ENCODE measurements at places on chromosomes 1 and 21. TPM values are rescaled to one million over a fixed set of nuclear protein-coding genes. Genes with fewer than 3 reads are reported as not detected.

The RAB4A gene
- total RNA-seq = 39.1 TPM

The CFHR1 gene
- not detected for total RNA-seq

The GCSAML gene
- not detected for total RNA-seq

The HES5 gene
- not detected for total RNA-seq

The CHML gene
- total RNA-seq = 10.2 TPM

The KCNN3 gene
- 0.05 TPM for total RNA-seq

The HSPG2 gene
- total RNA-seq = 70.8 TPM

The LAMC1 gene
- total RNA-seq = 136 TPM

The RHBDL2 gene
- total RNA-seq = 2.2 TPM

The DHX9 gene
- 176 TPM for total RNA-seq

The CELA3B gene
- not detected for total RNA-seq

The SLAMF7 gene
- total RNA-seq = 1.8 TPM

The KCNQ4 gene
- 0.14 TPM for total RNA-seq

The MRPS21 gene
- total RNA-seq = 78.8 TPM

The DMRTA2 gene
- total RNA-seq = 0.13 TPM

The ATAD3A gene
- total RNA-seq = 36.0 TPM

The TSSK3 gene
- total RNA-seq = 0.07 TPM

The HAO2 gene
- not detected for total RNA-seq

The SPRR2G gene
- total RNA-seq = not detected

The FLG2 gene
- not detected for total RNA-seq

The SAMD13 gene
- total RNA-seq = 0.61 TPM

The CTSE gene
- total RNA-seq = not detected

The SOX13 gene
- 19.0 TPM for total RNA-seq

The ZBTB8OS gene
- total RNA-seq = 39.4 TPM

The TENT5C gene
- 0.14 TPM for total RNA-seq

The BGLAP gene
- total RNA-seq = 1.2 TPM

The CAMK1G gene
- total RNA-seq = 0.22 TPM

The GUCA2B gene
- total RNA-seq = 0.19 TPM

The ARMH1 gene
- total RNA-seq = 0.55 TPM

The FBXO2 gene
- total RNA-seq = 9.3 TPM

The MYOG gene
- not detected for total RNA-seq

The AGPAT3 gene
- total RNA-seq = 20.5 TPM

The ATAD3C gene
- total RNA-seq = not detected

The LRRC7 gene
- total RNA-seq = not detected

The HSD11B1 gene
- not detected for total RNA-seq

The AGRN gene
- 83.1 TPM for total RNA-seq

The BEND5 gene
- total RNA-seq = not detected

The MYOC gene
- total RNA-seq = not detected

The CCDC185 gene
- total RNA-seq = 0.13 TPM

The AMY1A gene
- total RNA-seq = not detected

The TMEM167B gene
- total RNA-seq = 13.3 TPM

The CD53 gene
- not detected for total RNA-seq

The KCNT2 gene
- not detected for total RNA-seq

All from A549 treated with CpdA at 1 μM for 4 hours (cell line).